DMS153 (cell line): ENCODE measurements at places on chromosomes 6 and 20.
A peak's percentile ranks its signal among the peaks of the same experiment; 100 is the strongest.

DNA sequence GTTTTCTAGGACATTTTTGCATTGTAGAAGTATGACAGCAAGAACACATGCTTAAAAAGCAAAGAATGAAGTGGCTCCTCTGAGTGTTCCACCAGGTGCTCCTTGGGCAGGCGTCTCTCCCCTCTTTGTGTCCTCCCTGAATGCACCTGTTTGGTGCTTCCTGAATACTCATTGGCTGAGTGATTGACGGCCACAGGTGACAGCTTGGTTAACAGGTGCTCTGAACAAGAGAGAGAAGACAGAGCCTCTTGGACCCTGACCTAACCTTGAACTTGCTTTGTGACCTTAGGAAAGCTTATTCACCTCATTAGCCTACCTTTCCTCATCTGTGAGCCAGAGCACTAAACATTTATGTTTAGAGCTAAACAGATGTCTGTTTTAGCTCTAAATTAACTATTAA lies 93.7 kb downstream of the TULP4 start:
- DNase-seq, result no peak

GRCh38 chr20:24949756-24950127 lies 673 bp downstream of the CST7 start:
- DNase-seq, result no peak

- no peak for DNase-seq
These were observed 484.2 kb upstream of the MANEA start for GRCh38 chr6:95093154-95093553.

- no peak for DNase-seq
These were observed 181.1 kb upstream of the TSHZ2 start for GRCh38 chr20:52791091-52791490.

DNA sequence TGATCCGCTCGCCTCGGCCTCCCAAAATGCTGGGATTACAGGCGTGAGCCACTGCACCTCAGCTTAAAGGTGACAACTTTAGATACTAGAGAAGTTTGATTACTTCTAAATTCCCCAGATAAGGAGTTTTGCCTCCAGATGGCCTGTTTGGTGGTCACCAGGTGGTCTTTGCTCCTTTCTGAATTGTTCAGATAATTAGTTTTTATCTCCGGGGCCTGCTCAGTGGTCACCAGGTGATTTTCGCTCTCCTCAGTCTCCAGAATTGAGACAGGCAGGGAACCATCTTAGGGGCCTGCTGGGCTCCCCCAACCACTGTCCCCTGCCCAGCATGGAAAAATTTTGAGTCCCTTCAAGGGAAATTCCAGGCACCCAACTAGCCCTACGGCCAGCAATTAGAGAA lies 62.6 kb downstream of the GPR6 start:
- DNase-seq, result no peak

GRCh38 chr20:35730583-35731468 lies 11.2 kb downstream of the RBM39 start:
- DNase-seq, result no peak

GRCh38 chr6:16302721-16303552 lies 64.5 kb downstream of the GMPR start:
- no peak for DNase-seq

DNA sequence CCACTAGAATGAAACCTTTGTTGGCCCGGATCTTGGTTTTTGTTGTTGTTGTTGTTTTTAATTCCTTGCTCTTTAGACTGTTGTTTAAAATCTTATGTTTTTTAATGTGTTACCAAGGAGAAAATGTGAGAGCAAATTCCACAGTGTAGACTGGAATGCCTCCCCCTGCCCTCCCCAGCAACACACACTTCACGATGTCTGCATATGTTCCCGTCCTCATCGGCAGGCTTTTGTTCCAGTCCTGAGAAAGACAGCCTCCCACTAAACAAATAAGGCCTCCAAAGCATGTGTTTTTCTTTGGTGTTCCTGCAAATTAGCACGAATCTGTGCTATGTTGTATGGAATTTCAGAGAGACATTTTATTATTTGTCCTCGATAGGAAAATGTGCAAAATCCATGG lies 263.3 kb upstream of the QKI start:
- DNase-seq, result no peak

DNA sequence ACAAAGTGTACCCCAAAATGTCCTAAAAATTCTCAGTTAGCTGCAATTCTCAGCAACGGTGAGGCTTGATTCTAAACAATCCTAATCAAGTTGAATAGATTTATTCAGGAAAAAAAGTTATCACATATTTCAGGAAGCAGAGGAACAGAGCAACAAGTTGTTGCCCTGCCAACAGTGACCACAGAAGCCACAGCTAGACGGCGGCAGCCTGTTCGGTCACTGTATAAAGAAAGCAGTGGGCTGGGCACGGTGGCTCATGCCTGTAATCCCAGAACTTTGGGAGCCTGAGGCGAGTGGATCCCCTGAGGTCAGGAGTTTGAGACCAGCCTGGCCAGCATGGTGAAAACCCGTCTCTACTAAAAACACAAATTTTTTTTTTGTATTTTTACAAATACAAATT lies 171.2 kb upstream of the BMP5 start:
- no peak for DNase-seq

GRCh38 chr6:98578016-98578415 lies 256.4 kb upstream of the POU3F2 start:
- DNase-seq, result no peak

DNA sequence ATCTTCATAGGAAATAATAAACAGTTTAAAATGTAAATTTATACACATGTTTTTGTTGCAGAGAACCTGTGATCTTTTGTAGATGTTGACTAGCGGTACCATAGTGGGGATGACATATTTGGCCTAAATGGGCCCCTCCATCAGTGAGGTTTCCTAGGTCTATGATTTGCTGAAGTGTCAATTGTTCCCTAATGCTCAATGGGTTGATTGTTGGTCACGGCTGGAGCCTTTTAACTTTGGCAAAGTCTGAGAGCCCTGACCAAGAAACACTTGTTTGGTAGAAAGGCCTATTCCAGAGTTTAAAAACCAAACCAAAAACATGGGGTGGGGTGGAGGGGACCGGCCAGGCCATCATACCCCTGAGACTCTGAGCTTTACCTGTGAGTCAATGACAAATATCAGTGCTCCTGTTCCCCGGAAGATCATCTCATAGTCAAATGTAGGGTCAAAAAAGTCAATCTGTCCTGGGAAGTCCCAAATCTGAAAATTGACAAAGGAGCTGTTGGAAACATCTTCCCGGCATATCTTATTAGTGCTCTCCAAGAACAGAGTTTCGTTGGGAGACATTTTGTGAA lies 25.1 kb downstream of the RRAGD start:
- no peak for DNase-seq

DNA sequence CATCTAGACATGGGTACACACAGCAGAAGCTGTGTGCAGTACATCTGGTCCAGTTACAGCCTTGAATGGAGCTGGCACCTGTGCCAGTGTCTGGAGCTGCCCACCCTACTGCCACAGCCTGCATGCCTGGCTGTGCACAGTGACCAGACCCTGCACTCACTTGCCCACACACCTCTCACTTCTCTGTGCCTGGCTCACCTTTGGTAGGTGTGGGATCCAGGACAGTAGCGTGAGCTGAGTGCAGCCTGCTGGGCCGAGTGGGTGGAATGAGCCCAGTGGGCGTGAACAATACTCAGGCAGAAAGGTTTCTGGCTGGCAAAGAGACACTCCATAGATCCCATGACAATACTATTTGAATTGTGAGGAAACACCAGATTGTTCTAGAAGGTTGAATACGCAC lies 839.5 kb upstream of the FLRT3 start:
- no peak for DNase-seq

- DNase-seq, result no peak
These were observed 37.6 kb upstream of the AVP start for GRCh38 chr20:3121955-3122610.

DNA sequence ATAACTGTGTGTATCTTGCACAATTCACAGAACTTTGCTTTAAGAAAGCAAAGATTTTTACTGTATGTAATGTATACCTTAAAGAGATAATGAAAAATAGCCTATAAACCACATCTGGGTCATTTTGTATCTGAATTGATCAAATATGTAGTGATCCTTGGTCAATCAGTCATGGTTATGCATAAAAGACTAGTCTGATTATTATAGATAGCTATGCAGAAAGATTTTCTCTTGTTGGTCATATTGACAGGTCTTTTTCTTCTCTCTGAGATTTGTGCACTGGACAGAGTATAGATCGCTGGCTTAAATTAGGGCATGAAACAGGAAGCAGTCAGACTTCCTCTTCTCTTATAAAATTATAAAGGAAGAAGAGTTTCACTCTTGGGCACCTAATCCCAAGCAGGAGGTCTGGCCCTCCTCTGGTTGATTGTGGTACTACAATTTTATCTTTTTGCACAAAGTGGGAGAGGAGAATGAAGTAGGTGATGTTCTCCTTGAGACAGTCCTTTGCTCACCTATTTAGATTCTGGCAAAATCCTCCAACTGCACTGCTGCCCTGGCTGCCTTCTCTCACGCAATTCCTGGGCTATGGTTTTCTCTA lies 380.9 kb upstream of the RGS17 start:
- no peak for DNase-seq

DNA sequence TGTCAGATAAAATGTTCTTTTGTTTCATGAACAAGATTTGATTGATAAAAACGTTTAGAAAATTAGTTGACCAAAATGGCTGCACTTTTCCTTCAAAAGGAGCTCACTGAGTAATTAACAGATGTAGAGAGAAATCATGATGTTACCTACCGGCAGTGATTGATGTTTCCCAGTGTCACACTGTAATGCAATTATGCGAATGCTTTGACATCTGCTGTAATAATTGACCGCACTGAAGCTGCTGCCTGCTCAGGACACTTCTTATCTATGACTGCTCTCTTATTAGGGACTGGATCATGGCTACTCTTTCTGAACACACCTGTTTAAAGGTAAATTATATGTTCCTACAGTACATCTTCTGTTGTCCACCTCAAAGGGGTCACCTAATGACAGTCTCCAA lies 94.6 kb downstream of the GPR63 start:
- no peak for DNase-seq

- no peak for DNase-seq
These were observed 381.1 kb downstream of the TFAP2B start for GRCh38 chr6:51199733-51200260.

GRCh38 chr6:133644892-133645619 lies 243.9 kb upstream of the TCF21 start:
- no peak for DNase-seq

GRCh38 chr6:25342802-25343201 lies 63.6 kb downstream of the CARMIL1 start:
- DNase-seq, result no peak

DNA sequence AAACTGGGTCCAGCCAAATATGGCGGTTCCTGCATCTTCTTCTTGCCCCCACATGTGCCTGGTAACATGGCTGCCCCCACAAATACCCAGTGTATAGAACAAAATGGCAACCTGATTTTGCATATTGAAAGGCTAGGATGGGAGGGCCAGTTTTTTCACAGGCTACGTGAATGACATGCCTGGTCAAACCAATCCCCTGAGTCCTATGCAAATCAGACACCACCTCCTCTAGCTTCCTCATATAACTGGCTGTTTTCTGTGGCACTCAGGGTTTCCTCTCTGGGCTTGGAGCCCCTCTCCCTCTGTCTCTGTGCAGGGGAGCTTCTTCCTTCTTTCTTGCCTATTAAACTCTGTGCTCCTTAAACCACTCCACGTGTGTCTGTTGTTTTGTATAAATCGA lies 372.1 kb downstream of the KIF16B start:
- no peak for DNase-seq

DNA sequence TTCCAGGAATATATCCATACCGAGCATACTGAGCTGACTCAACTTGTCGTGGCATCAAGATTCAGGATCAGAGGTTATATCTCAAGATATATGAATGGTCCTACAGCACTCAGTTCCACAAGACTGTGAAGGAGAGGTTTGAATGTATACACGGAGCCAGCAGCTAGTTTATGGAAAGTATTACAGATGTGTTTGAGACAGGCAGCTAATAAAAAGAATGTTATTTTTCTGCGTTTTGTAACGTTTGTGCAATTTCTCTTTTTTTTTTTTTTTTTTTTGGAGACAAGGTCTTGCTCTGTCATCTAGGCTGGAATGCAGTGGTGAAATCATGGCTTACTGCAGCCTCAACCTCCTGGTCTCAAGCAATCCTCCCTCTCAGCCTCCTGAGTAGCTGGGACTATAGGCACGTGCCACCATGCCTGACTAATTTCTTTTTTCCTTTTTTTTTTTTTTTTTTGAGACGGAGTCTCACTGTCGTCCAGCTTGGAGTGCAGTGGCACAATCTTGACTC lies 3.4 kb upstream of the FAM110A start:
- DNase-seq, result no peak

DNA sequence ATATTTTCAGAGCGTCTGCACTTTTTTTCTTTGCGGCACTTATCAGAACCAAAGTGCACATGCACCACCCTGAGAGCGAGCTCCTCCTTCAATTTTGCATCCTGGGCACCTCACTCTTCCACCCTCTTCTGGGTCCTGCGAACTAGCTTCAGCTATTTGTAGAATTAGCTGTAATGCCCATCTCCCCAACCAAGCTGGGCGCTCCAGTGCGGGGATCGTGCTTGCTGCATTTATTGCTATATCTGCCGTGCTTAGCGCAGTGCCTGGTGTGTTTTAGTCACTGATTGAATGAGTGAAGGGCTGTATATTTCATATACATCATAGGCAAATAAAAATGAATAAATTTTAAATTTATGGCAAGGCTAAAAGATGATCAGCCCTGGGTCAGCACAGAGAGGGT lies 75.8 kb downstream of the KCNB1 start:
- no peak for DNase-seq

DNA sequence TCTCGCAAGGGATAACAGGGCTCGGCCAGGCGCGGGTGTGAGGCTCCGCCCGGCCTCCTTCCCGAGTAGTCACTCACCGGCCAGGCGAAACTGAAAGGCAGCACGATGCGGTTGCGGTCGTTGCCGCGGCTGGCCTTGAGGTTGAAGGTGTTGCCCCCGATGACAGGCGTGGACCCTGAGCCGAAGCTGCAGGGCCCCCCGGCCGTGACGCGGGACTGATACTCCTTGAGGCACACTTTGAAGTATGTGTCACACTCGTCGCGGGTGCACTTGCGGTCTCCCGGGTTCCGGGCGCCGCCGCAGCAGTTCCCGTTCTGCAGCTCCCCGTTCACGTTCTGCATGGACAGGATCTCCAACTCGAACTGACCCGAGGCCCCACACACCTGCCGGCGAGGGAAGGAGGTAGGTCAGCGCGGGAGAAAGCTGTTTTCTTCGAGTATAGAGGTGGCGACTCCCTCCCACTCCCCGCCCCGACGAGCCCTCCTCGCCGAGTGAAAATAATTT lies 1.1 kb downstream of the JAG1 start:
- DNase-seq, result peak; percentile 15

DNA sequence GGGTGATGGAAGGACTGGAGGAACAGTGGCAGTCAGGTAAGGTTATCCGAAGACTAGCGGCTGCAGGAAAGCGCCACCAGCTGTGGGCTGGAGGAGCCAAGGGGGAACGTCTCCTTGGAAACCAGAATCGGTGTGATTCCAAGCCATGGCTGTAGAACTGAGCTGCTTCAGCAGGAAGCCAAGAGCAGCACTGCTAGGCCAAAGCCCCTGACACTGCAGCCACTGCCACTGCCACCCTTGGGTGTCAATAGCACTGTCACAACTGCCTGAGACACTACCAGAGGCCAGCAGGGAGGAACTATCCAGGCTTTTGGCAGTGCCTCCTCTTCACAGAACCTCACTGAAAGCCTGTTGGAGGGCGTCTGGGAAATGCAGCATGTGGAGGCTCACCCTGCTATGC lies 289.6 kb upstream of the SUPT3H start:
- no peak for DNase-seq
